NCI-H1092 treated with DMSO at 0.1 percent for 48 hours (cell line): ENCODE measurements at places on chromosomes 2 and 18.

- DNase-seq: no peak
Observed at GRCh38 chr2:186917866-186918265, 68.9 kb upstream of the ZSWIM2 start.

GRCh38 chr2:12842917-12843316 is 126.2 kb downstream of the TRIB2 start:
- no peak for DNase-seq

DNA sequence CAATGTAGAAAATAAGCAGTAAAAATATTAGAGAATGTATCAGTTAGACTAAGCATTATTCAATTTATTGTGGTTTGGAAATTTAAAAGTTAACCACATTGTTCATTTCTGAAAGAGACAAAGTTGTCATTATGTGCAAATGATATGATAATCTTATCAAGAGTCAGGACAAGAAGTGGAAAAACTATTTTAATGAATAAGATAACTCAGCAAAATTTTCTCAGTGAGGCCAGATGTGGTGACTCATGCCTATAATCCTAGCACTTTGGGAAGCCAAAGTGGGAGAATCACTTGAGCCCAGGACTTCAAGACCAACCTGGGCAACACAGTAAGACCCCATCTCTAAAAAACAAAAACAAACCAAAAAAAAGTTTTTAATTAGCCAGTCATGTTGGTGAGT is 39.5 kb upstream of the CERS6 start:
- DNase-seq: no peak

DNA sequence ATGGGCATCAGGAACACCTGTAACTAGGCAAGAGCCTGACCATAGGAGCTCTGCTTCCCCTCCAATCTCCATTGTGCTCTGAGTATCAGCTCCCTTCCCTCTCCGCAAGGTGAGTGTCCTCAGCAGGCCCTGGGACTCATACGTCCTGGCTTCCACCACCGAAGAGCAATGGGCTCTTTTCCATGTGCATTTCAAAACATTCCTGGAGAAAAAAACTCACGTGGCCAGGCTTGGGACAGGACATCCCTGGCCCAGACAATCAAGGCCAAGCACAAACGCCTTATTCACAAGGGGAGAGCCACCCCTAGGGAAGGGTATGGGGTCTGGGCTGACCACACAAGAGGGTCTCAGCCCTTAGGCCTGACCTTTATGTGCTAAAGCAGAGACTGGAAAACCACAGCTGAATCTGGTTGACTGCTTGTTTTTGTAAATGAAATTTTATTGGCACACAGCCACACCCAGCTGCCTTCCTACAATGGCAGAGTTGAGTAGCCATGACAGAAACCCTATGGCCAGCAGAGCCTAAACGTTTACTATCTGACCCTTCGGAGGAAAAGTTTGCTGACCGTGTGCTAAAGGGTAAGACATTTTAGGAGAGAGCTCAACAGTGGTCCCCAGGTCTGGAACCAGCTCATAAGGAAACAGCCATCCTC is 175.7 kb upstream of the ARL4C start:
- DNase-seq: no peak

DNA sequence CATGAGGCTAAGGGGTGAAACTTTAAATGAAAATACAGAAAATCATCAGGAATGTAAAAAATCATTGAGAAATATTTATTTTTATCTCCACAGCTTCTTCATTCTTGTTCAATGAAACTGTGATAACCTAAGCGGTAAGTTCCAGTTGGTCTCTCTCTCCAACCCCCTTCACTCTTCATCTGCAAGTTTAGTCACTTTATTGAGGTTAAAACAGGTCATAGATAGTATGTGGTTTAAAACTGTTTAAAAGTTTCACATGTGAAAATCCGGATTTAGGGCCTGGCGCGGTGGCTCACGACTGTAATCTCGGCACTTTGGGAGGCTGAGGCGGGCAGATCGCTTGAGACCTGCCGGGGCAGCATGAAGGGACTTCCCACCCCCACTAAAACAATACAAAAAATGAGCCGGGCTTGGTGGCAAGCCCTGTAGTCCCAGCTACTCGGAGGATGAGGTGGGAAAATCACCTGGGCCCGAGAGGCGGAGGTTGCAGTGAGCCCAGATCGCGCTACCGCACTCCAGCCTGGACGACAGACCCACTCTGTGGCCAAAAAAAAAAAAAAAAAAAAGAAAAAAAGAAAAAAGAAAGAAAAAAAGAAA is 1.6 kb upstream of the PHLPP1 start:
- DNase-seq: no peak

DNA sequence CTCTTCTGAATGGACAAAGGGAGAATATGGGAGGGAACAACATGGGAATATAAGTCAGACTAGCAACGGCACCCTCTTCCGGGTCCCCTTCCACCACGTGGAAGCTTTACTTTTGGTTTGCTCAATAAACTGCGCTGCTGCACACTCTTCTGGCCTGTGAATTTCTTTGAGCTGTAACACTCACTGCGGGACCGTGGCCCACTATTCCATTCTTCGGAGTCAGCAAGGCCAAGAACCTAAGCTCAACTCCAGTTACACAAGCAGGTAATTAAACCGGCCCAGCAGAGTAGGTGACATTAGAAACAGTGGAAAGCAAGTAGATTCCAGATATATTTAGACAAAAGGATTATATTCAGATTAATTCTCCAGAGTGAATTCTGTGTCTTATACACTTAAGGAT is 697.4 kb upstream of the NXPH2 start:
- DNase-seq: no peak

DNA sequence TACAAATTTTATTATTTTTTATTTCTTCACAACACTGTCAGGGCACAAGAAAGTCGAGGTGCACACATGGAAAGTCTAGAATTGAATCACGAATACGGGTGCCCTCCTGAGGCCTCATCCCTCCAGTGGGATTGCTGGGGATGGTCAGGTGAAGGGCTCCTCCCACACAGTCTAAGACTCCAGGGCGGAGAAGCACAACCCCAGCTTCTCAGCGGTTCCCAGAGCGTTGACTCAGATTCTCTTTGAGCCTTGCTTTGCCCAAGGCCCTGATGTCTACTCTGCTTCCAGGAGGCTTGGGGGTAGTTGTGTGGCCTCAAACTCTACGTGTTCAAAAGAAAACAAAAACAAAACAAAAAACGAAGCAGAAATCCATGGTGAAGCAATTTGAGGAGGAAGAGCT is 108.4 kb downstream of the LYPD6B start:
- DNase-seq: no peak

GRCh38 chr18:39230086-39230803 is 1664.6 kb upstream of the CELF4 start:
- no peak for DNase-seq

DNA sequence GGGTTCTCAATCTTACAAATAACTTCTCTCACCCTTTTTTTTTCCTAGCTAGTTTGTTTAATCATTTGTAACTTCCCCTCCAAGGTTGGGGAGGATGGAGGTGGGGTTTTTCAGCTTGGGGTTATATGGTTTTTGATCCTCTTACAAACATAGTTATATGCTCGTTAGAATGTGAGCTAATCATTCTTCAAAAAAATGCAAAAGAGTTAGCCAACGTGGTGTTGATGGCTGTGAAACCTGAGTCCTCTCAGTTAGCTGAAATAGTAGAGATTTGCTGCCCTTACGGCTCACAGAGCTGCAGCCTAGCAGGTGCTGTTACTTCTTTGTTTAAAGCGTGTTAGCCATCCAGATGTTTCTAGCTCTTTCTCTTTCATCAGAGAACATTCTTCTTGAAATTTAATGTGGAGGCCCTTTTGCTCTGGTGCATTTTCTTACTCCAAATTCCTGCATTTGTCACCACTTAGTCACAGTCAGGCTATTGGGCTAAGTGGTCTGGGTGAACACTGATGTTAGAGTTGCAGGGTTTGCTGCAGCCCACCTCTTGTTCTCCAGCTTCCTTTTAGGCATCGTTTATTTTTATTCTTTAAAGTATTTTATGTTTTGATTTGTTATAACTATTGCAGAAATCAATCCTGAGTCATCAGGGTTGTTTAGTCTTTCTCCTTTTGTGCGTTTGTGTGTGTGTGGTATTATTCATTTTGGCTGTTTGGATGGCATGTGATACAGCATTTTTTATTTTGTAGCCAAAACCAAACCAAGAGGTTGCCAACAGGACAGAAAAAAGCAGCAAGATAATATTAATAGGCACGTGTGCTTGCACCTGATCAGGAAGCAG is 41.1 kb downstream of the LIMS1 start:
- no peak for DNase-seq

GRCh38 chr18:42620657-42621056 is 494.8 kb downstream of the RIT2 start:
- DNase-seq: no peak

DNA sequence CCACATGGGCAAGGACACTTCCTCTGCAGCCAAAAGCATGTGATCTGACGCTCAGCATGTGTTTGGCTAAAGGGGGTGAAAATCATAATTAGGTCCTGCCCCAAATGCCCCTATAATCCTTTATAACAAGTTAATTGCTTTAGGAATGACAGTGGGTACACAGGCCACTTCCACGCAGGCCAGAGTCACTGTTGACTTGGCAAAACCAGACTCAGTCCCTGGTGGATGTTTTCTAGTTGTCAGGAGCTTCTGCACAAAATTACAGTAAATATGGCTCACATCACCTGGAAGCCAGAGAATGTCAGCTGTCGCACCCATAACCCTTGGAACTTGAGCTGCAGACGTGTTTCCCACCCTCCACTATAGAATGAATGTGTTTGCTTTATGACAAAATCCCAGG is 13.3 kb upstream of the PXDN start:
- no peak for DNase-seq

GRCh38 chr2:165920748-165921147 is 32.8 kb downstream of the TTC21B start:
- no peak for DNase-seq

DNA sequence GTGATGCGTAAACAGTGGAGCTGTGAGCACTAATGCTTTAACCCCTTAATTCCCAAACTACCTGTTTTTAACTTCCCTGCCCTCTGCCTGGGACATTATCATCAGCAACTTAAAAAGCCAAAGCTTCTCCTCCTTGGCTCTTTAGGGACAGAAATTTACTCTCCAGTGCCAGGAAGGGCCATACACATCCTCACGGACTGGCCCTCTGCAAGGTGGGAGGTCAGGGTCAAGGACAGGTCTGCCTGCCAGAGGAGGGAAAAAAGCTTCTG is 21.5 kb downstream of the KCTD1 start:
- no peak for DNase-seq

DNA sequence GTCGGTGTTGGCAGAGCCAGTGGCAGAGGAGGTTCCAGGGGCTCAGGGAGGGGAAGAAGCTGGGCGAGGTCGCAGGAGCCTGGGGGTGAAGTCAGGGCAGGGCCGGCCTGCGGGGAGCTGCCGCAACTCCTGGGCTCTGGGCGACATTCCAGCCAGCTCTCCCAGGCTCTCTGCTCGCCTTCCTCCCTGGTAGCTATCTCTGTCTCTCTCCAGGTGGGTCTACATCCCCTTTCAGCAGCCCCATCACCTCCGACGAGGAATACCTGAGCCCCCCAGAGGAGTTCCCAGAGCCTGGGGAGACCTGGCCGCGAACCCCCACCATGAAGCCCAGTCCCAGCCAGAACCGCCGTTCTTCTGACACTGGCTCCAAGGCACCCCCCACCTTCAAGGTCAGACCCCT is 27.0 kb downstream of the SPEG start:
- no peak for DNase-seq

DNA sequence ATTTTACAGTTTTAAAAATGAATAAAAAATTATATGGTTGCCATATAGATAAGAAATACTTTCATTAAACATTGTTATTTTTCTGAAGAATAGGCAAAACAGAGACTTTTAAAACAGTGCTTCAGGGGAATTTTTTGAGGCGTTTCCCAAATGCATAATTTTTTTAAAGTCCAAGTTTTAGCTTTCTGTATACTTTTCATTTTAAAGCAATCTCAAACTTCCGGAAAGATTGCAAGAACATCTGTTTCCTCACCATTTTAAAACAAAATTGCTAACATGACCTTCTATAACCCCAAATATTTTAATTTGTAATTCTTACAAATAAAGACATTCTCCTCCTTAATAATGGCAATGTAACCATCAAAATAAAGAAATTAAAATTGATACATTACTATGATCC is 15.1 kb upstream of the MBD2 start:
- DNase-seq: no peak
